ENCODE measurements at places on chromosomes 5 and 9. TPM values are rescaled to one million over a fixed set of nuclear protein-coding genes. Genes with fewer than 3 reads are reported as not detected.

GRCh38 chr5:14199902-14200301 lies 56.8 kb downstream of the TRIO start:
- DNase-seq, result no peak

GRCh38 chr9:130393681-130394071 lies 51.1 kb upstream of the ASS1 start:
- no peak for DNase-seq

DNA sequence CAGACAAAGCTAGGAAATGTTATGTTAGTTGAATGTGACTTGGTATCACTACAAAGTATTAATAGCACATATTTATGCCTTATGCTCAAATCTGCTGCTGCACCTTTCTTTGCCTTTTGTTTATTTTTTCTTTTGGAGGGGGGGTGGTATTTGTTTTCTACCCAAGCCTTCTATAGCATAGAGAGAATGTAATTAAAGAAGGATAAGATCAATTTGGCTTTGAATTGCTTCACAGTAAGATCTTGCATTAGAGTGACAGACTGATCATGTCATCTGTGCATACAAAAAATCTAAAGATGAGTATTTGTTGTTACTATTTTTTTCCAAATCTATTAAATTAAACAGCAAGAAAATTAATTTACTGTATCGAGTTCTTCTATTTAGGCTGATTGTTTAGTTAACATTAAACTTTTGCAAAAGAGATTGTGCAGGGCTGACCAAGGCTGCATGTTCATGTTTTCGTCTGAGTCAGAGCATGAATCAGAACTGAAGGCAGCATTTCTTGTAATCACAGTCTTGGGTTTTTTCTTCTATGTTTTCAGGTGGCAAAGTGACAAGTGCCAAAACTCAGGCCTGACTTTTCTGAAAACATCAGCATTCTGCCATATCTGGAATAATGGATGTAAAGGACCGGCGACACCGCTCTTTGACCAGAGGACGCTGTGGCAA lies 1007.1 kb upstream of the WWC1 start:
- DNase-seq, result no peak

DNA sequence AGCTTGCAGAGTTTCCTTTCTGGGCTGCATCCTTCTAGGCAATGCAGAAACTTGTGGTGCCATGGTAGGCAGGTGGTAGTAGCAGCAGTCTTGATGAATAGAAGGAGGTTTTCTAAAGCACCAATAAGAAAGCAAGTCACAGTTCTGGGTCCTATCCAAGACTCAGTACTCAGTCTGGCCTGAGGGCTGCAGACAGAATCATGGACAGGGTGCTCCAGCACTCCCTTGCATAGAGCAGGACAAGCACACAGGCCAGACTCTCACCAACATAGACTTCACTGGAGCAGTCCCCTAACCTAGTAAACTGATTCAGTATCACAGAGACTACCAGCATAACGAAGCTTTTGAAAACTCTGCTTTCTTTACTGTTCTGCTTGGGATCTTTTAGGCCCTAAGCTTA lies 134.0 kb upstream of the RUSC2 start:
- DNase-seq, result no peak

TSLP gene
- 0.24 TPM for polyA plus RNA-seq
